Activated T-helper 2 cell treated with anti-CD3 and anti-CD28 coated beads, Interferon-gamma antibody, Interleukin-2, Interleukin-4, amounts not matched to agents 10 μg/mL and 5 μg/mL and 100 μg/mL, durations not matched to agents 14 hours and 24 hours and 36 hours (primary cell): ENCODE measurements at places on chromosomes 6 and 20. TPM values are rescaled to one million over a fixed set of nuclear protein-coding genes. Genes with fewer than 3 reads are reported as not detected.

DNA sequence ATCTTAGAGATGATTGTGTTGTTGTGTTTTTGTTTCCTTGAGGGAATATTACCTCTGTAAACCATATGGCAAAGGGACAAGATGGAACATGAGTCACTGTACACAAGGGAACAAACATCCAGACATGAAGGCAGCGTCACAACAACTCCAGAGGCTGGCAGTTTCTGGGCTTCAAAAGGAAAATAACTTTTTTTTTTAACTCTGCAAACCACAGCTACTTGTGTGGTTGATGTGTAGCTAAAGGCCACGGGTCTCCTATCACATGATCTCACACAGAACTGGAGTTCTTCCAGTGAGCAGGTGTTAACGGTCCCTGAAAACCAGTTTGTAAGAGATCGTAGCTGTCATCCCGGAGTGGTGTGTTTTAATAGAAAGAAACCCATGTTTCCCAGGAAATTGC lies 33.2 kb upstream of the HBS1L start:
- peak; percentile 53 for DNase-seq

DNA sequence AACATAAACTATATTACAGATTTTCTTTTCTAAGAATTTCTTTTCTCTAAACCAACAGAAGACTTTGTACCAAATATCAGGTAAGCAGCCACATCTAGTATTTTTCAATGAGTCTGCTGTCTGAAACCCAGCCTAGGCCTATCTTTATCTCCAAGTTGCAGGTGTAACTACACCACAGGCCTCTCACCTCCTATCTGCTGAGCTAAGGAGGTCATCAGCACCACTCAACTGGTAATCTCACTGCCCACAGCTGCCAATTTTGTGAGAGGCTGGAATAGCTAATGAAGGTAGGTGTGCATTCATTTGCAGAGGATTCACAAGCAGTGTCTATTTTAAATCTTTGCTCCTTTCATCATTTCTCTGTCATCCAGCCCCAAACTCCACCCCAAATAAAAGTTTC lies 584.8 kb downstream of the HDGFL1 start:
- no peak for DNase-seq

DNA sequence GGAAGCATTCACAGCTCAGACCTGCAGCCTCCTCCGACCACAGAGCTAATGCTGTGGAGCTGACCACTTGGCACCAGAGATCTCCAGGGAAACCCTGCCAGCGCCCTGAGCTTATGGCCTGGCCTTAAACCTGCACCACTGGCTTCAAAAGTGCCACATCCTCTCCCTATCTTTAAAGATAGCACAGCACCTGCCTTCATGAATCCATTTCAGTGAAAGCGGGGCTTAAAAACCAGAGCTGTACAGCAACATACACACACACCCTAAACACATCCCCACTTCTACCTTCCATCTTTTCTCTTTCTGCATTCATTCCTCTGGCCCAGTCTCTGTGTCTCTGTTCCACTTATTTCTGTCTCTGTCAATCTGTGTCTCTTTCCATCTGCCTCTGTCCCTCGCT lies 59.8 kb upstream of the CCDC167 start:
- no peak for DNase-seq

- peak; percentile 83 for DNase-seq
These were observed at the start of gene SCAF8 for GRCh38 chr6:154733183-154733625. TSS of gene SCAF8 (plus strand) at chr6:154733416. CDS start at chr6:154733901, 485 bp downstream.

DNA sequence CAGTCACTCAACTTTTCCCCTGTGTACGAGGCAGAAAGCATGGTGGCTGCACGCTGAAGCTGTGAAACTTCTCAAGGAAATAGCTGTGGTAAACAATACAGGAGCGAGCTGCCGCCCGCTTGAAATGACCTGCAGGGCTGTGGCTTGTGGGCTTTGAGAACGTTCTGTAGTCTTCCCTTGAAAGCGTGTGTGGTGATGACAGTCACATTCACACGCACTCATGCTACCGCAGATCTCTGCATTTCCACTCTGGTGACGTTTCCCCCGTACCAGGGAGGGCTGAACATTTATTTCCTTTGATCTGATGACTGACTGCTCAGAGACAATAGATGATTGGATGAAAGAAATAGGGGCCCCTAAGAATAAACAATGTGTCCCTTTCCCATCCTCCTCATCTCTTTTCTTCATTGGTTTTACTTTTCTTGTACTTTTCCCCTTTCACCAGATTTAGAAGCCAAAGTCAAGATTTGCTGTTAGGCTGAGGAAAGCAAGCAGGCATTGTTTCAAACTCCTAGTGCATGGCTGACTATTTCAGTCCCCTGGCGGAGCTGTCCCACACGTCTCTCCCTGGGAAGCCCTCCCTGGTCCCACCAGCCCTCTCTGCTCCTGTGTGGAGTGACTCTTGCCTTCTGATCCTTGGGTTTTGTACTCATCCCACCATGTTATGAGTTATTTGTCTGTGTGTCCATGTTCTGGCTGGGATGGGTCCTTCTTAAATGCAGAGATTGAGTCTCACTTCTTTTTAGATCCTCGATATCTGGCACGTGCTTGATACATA lies 3.9 kb downstream of the SYTL3 start:
- peak; percentile 92 for DNase-seq

- DNase-seq: no peak
These were observed 97.1 kb upstream of the MRPS10 start for GRCh38 chr6:42314571-42315258.

DNA sequence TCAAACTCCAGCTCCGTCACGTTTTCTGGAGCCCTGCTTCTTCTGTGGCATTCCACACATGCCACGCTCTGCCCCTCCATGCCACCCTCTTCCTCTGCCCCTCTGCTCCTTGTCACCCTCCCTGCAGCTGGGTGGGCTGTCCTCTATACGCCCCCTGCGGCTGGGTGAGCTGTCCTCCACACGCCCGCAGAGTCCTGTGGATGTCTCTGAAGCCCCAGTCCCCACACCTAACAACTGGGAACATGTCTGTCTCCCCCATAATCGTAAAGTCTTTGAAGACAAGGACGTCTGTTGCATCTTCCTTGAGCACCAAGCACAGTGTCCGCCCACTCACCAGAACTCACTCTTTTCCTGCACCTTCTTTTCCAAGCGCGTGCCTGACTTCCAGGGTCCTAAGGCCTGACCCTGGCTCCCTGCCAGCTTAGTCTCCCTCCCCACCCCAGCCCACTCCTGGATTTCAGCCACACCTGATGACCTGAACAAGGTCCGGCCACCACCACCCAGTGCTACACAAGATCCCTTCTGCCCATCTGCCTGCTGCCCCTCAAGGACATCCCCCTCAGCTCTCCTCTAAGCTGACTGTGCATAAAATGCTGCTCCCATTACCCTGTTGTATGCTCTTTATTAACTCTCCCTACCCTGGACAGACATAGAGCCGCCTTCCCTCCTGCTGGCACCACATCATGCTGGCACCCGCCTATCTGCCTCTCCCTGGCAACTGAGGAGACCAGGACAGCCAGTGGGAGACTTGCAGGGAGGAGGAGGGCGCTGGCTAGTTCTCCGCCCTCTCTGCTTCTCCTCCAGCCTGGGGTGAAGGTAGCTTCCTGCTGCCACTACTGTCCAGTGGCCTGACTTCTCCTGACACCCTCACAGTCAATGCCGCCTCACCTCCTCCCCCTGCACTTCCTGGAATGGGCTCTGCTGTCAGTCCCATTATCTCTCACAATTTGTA lies 10.7 kb upstream of the PRR18 start:
- no peak for DNase-seq

- no peak for DNase-seq
These were observed 185.5 kb downstream of the CDH4 start for GRCh38 chr20:61437280-61438206.

- DNase-seq: no peak
These were observed 33.9 kb upstream of the ALDH8A1 start for GRCh38 chr6:134983823-134984222.

GRCh38 chr6:52125139-52125538 lies 37.7 kb upstream of the PKHD1 start:
- DNase-seq: no peak

The DAAM2 gene
- total RNA-seq: not detected in 2 replicates

The KATNA1 gene
- total RNA-seq: 18.9 and 20.8 TPM in 2 replicates

The SMOC2 gene
- total RNA-seq: not detected in 2 replicates

The STX16 gene
- 101 and 103 TPM in 2 replicates for total RNA-seq

The C6orf52 gene
- total RNA-seq: 1.7 and 2.4 TPM in 2 replicates

The RGS17 gene
- total RNA-seq: not detected in 2 replicates
